ENCODE measurements at places on chromosomes 4 and X.

DNA sequence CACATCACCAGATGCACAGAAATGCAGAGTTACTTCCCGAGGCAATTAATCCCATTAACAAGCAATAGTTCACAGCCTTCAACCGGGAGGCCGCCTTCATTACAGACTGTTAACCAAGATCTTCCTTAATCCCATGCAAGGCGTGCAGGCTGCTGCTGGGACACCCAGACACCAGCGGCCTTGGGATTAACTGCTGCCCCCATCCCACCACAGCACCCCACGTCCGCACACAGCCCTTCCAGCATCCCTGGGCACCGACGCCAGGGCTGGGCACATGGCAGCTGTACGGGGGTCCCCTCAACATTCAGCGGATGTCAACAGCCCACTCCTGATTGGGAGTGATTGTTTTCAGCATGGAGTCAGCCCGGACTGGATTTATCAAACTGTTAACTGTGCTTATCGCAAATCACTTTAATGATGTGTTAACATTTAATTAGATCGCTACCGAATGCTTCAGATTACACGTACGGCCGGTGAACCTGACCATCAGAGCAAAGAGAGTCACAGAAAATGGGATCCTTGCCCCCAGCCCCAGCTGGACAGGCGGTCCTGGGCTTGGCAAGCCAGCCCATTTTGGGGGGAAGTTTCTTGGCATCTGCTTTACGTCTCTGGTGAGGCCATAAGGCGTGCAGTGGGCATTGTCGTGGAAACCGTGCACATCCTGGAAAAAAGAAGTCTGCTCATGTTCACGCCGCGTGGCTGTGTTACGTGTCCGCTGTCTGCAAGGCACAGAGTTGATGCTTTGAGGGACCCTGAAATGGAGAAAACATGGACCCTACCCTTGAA is 126.4 kb downstream of the HMX1 start:
- DNase-seq: no peak

DNA sequence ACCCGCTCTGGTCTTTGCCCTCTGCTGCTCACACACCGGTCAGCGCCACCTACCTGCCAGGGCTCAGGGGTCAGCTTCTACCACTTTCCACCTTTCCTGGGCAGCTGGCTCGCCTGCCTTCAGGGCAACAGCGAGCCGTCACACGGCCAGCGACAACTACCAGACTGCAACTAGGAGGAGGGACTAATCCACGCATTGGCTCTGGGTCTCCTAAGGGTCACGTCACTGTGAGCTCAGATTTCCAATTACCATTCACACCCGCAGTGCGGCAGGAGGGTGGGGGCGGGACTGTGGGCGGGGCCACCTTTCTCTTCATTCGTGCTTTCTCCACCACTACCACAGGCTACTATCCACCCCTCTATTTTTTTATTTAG is at the start of gene BEX5:
Gene BEX5 (minus strand): TSS at position 172 of the 374 bp plus-strand sequence. CDS start 1,712 bp downstream, outside the sequence.
- no peak for DNase-seq

DNA sequence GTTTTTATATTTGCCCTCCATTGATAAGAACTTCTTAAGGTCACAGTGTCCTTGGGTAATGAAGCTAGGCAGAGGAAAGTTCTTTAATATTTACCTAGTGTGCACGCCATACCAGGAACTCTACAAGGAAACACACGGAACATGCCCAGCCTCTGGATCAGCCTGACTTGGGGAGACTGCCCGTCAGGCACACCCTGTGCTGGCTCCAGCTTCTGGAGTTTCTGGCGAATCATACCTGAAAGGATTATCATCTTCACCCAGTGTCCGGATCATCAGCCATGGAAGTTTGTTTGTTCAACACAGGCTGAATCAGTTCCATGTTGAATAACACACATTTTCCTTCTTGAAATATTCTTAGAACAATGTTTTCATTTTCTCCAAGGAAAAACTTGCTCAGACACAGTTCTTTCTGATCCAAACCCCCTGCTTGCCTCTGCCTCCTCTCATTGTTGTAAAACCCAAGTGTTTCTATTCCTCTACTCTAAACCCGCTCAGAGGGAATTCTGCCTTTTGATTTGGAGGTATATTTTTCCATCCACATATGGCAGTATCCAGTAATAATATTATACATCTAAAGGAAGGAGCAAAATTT is 176.7 kb downstream of the SHROOM3 start:
- no peak for DNase-seq

DNA sequence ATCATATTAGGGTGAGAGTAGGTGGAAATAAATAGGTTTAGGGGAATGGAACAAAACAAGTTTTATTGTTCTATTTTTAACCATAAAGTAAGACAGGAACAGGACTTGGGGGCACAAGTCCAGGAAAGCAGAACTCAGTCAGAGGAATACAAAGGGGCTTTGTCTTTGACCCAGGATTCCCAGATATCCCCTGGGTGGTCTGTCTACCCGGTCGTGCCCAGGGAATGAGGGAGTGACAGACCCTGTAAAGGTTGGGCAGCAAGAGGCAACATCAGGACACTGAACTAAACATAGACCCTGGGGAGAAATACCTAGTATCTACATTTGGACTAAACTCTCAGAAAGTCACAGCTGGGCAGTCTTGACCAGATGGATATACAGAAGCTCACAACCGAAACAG is 50.6 kb downstream of the PTCHD1 start:
- no peak for DNase-seq

DNA sequence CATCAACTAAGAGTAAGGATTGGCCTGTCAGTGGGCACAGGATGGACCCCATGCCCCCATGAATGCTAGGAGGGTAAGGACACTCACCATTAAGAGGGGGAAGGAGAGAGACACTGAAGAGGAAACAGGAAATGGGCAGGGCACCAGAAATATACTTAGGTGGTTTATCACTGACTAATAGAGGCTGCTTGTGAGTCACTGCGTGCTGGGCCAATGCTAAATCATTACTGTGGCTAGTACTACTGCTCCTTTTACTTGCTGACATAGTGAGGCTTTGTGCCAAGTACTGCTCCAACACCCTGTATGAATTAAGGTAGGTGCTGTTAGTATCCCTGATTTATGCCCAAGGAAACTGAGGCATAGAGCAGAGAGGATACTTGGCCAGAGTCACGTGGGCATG is 130.4 kb upstream of the FRMPD4 start:
- DNase-seq: no peak

DNA sequence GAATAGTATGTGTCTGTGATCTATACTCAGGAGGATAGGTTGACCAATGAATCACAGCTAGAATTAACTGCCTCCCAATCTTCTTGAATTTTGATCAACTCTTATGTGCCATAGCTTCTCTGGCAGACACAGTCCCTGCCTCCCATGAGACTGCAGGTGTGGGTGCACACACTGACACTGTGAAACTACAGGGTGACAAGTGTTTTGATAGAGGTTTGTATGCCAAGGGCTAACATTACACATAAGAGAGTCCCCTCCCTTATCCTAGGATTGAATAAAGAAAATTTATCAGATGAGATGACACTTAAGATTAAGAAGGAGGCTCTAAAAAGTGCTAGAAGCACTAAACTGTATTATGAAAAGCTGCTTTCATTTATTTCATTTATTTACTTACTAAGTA is 218.4 kb upstream of the BMP3 start:
- no peak for DNase-seq

- DNase-seq: no peak
These were observed 139.7 kb downstream of the LRBA start for GRCh38 chr4:150875367-150875766.

GRCh38 chr4:54173281-54173912 is 55.7 kb upstream of the PDGFRA start:
- no peak for DNase-seq

GRCh38 chrX:25144043-25144940 is 128.5 kb upstream of the ARX start:
- DNase-seq: peak; percentile 60

- DNase-seq: no peak
These were observed 16.9 kb downstream of the SPINK2 start for GRCh38 chr4:56804551-56804950.

DNA sequence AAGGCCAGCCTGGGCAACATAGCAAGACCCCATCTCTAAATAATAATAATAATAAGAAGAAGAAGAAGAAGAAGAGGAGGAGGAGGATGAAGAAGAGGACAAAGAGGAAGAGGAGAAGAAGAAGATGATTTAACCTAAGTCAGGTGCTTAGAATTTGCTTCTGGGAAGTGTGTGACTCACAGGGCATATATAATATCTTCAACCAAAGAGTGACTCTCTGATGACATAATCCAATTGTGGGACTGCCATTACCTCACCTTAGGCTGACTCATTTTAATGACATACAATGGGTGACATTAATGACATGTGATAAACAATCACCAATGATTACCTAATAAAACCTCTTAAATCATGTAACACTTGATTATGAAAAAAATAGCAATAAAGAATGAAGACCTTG is 32.7 kb upstream of the MBTPS2 start:
- DNase-seq: no peak

GRCh38 chrX:110204986-110205385 is 112.9 kb downstream of the AMMECR1 start:
- DNase-seq: no peak

DNA sequence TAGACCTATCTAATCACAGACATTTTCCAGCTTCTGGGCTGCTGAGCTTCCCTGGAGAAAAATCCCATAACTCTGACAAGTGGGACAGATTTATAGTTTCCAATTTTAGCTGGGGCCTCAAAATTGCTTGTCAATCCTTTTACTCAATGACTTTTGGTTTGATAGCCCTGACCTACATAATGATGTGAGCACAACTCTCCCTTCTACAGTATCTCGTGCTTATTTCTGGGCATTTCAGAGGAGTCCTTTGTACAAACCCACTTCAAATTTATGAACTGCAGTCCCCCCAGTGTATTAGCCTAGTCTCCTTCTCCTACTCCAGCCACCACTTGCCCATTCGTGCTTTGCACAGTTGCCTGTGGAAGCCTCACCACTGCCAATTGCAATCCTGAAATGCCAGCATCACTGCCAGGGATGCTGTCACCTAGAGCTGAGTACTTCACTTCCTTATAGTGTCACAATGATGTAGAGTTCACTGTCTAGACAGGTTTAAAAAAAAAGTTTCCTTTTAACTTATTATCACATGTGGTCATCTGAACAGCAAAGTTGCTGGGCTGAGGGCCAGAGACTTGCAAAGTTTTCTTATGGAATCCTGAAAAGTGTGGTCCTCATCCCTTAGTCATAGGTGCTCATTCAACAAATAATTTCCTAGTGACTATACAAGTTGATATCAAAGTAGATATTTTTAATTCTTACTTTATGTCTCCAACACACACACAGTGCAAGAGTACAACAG is 21.2 kb downstream of the TRAM1L1 start:
- DNase-seq: no peak

DNA sequence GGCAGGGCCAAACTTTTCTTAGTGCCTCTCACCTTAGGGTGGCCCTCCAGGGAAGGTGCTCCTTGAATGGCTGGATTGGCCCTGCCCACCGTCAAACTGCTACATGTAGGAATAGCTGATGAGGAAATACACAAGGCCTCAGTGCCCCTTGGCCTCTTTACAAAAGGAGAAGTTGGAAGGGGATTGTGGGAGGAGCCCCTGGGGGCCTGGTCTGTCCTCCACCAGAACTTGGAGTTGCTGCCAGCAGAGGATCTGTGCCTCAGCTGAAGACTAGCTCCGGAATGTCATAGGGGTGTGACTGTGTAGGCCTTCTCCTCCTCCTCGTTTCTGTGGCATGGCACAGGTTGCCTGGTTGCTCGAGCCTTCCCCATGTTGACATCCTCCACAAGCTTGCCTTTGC is 142.7 kb downstream of the AMMECR1 start:
- DNase-seq: no peak

DNA sequence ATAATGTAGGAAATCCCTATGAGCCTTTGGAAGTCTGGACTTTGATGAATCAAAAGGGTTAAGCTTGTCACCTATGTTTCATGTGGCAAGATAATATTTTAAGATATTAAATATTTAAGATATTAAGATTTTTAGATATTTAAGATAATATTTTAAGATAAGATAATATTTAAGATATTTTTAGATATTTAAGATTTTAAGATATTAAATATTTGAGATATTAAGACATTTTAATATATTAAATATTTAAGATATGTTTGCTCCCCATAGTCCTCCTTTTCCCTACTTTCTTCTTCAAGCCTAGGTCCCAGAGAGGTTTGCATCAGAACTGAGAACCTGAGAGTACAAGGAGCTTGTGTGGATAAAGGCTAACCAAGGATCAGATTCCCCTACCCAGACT is 478.4 kb upstream of the IGFBP7 start:
- no peak for DNase-seq

GRCh38 chrX:38563030-38563429 is 1.7 kb downstream of the TSPAN7 start:
- no peak for DNase-seq

- DNase-seq: no peak
These were observed 227.1 kb upstream of the FTHL17 start for GRCh38 chrX:31298916-31299315.

DNA sequence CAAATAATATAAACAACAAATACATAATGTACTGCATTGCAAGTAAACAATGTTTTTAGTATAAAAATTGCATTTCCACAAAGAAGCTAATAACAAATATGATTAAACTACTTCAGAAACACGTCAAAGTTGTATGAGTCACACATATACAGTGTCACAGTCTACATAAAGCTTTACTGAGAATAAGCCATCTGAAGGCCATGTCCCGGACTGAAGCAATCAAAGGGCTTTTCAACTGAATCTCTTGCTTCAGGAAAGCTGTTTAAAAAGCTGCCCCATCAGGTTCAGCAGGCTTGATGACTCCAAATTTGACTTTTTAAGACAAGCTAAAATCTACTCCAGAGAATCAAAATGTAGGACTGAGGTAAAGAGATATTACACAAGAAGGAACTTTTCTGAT is 1476.8 kb downstream of the ADGRL3 start:
- DNase-seq: no peak

DNA sequence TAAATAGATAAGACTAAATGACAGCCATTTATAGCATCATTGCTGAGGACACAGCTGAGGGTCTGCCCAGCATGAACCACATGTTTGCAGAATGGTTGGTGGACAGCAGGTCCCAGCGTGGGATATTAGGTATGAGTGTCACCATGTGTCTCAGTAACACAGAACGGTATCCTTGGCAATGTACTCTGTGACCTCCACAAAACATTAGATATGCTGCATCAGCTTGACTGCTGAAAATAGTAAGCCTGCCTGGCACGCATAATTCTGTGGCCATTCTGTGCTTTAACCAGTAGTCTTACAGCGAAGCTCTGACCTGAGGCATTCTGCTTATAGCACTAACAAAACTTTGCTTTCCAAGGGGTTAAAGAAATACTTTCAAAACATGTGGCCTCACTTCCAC is 32.0 kb downstream of the LIMCH1 start:
- no peak for DNase-seq

DNA sequence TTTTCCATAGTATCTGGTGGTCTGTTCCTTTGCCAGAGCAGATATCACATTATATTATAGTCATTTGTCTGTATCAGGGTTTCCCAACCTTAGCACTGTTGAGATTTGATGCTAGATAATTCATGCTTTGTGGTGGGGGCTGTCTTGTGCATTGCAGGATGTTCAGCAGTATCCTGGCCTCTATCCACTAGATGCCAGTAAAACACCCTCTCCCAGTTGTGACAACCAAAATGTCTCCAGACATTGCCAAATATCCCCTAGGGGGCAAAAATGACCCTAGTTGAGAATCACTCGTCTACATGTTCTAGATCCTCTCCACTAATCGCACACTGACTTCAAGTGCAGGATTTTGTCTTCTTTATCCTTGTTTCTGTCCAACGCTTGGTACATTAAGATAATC is 160.8 kb downstream of the FANCB start:
- DNase-seq: no peak

All from H1 (cell line).